NCI-H187 (cell line): ENCODE measurements at places on chromosomes 5 and 9.

DNA sequence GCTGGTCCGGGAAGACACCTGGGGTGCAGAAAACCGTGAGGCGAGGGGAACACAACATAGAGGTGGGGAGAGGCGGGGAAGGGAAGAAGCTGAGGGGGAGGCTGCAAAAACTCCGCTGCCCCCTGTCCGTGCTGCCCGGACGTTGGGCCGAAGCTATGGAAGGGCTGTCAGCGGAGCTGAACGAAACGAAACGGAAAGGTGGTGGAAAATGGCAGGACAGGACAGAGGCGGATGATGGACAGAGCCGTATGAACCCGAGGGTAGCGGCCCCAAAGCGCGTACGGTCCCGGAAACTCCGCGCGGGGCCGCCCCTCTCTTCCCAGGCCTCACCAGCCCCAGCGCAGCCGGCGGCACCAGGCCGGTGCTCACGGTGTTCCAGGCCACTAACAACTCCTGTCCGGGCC, 272 bp downstream of the ANAPC2 start:
- DNase-seq = no peak

- no peak for DNase-seq
Measured at GRCh38 chr5:126924331-126925033, 105.9 kb downstream of the MARCHF3 start.

DNA sequence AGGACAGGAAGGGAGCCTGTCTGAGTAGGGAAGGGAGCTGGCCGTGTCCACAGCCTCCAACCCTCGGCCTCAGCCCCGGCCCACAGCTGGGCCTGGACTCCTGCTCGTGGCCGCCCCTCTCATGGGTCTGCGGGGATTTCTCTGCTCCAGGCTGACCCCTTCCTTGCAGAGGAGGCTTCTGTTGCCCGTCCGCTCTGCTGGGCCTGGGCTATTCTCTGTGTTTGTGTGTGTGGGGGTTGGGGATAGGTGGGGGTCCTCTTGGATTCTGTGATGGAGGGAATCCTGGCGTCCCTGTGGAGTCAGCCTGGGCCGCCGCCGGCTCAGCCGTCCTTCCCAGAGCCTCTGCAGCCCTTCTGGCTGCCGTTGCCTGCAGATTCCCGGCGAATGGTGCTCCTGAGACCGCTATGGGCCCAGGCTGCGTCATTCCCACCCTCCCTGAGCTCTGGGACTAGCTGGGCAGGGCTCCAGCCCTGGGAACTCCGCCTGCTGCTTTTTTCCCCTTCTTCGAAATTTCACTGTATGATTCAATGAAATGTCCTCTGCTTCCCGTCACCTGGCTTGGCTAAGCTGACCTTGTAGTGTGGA, 64.2 kb downstream of the FGF18 start:
- no peak for DNase-seq

DNA sequence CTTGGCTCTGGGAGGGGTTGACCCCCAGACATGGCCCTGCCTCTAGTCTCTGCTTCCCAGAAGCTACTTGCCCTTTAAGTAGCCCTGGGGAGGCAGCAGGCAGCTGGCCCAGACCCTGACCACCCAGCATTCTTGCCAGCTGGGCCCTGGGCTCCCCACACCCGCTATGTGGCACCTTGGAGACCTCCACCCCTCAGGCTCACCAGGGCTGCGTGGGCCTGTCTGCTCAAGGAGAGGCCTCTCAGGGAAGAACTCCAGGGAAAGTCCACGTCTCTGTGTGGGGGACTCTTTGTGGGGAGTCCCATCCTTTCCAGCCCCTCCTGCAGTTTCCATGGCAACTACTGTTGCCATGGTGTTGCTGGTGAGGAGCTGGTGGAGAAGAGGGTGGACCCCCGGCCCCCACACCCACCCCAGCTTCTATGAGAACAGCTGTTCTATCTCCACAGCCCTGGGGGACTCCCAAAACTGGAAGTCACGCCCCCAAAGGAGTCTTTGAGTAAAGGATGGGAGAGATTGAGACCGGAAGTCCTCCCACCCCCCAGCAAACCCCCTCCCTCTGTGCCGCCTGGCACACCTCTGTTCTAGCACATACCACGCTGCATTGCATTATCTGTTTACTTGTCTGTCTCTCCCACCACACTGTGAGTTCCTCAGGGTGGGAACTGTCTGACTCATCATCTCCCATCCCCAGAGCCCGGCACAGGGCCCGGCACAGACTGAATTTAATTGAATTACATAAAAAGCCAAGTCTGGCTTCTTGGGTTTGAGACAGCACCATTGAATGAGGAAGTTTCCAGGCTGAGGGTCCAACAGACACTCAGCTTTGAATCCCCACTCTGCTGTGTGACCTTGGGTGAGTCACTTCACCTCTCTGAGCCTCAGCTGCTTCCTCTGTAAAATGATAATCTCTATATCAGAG, 12.6 kb downstream of the DNM1 start:
- no peak for DNase-seq

- no peak for DNase-seq
Measured at GRCh38 chr5:163574472-163575440, 69.3 kb downstream of the MAT2B start.

DNA sequence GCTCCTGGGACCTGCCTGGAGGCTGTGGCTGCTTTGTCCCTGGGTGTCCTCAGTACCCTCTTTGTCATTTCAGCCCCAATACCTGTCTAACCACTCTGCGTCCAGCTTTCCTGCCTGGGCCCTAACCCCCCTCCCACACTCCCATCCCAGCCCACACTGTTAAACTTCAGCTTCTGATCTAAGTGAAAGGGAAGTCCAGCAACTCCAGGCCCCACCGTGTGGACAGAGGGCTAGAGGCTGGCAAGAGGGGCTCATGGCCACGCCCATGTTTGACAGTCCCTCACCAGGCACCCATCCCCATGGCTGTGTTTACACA, 56.3 kb downstream of the SEMA4D start:
- DNase-seq = no peak

DNA sequence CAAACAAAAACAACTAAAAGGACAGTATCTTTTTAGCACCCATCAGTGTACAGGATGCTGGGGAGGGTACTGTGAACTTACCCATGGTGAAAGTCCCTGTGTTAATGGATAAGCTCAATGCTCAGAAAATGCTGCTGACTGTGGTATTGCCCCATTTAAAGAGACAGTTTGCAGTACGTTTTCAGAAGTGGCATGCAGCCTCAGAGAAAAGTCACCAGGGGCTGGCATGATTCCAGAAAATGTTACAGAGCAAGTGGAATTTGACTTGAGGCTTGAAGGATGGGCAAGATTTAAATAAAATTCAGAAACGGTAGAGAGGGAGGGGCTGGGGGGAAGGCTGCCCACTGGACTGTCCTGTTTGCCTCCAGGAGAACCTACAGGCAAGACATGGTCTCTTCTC, 7.2 kb downstream of the S1PR3 start:
- DNase-seq = no peak

- DNase-seq = no peak
Measured at GRCh38 chr5:18366234-18366633, 732.0 kb downstream of the TAF11L14 start.

DNA sequence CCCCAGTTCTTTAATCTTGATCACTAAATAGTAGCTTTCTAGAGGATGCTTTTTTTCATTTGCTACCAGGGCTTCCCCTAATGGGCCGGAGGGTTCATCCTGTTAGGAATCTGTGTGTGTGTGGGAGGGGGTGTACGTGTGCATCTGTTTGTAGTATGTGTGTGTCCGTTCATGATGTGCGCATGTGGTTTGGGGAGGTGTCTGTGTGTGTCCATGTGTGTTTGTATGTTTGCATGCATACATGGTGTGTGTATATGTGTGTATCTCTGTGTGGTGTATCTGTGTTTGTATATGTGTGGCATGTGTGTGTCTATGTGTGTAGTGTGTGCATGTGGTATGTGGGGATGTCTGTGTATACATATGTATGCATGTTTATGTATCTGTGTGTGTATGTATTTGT, 106.2 kb downstream of the SYK start:
- DNase-seq = no peak

DNA sequence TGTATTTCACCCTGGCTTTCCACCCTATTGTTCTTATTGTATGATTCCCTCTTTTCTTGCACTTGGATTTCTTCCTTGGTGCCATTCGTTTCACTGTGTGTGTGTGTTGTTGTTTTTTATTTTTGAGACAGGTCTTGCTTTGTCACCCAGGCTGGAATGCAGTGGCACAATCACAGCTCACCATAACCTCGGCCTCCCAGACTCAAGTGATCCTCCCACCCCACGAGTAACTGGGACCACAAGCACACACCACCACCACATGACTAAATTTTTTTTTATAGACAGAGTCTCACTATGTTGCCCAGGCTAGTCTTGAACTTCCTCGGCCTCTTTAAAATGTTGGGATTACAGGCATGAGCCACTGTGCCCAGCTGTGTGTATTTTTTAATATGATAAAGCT, 72.0 kb downstream of the MLLT3 start:
- DNase-seq = no peak
